ENCODE measurements at places on chromosomes 2 and 18.

GRCh38 chr2:158034198-158034866, 67.3 kb upstream of the UPP2 start:
- DNase-seq, result no peak

DNA sequence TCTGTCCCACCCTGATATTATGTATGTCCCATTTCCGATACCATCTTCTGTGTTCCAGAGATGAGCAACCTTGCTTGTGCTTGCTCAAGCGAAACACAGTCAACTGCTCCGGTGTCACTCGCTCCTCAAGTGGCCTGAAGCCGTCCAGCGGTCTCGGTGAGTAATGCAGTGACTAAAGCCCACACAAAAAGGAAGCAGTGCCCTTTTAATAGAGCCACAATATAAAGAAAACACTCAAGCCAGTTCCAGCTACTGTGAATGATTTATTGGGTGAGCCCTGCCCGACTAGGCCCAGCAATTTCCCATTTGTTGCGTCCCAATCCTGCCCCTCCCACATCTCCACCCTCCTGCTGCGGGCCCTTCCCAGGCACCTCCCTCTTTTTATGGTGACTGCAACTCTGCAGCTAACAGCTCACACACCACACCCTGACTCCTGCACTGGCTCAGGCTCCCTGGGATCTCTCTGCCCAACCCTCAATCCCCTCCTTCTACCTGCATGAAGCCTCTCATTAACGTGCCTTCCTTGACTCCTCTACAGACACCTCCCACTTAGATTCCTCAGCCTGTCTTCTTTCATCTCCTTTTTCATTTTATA, 44.2 kb upstream of the DSC1 start:
- DNase-seq, result no peak

- DNase-seq, result no peak
Measured at GRCh38 chr2:112887964-112888749, 22.8 kb upstream of the IL37 start.

DNA sequence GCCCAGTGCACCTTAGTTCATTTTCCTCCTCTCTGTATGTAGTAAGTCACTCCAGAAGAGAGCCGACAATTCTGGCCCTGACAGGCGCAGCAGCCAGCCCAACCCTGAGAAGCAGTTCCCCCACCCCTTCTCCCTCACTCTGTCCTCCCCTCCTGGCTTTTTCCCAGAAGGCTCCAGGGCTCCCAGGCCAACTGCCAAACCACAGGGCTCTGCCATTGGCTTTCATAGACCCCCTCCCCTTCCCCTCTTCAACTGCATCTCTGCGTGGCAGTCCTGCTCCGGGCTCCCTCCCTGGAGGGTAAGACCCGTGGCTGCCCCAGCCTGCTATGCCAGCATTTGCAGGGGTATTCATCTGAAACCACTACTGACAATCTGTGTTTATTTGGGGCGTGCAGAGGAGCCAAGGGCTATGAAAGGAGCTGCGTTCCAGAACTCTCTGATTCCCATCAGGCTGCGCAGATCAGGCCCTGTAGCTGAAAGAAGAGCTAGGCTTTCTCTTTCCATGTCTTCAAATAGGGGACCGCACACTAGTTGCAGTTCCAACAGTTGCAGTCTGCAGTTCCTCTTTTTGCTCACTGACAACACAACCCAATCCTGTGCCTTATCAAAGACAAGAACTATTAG, 388.6 kb upstream of the TNP1 start:
- no peak for DNase-seq

DNA sequence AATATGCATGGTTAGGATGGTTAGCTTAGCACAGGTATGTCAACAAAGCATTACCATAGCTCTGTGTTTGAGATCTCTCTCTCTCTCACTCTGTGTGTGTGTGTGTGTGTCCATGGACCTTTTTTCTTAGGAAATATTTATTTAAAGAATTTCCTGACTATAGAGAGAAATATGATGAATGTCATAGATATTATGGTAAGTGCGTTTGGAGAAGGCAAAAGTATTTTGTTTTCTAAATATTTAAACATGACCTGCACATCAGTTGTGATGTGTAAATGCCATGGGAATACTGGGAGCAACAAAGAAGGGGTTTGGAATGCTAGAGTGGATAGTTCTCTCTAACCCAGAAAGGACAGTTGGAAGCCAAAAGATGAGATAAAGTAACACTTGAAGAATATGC, 3.9 kb upstream of the TMEM178A start:
- no peak for DNase-seq

DNA sequence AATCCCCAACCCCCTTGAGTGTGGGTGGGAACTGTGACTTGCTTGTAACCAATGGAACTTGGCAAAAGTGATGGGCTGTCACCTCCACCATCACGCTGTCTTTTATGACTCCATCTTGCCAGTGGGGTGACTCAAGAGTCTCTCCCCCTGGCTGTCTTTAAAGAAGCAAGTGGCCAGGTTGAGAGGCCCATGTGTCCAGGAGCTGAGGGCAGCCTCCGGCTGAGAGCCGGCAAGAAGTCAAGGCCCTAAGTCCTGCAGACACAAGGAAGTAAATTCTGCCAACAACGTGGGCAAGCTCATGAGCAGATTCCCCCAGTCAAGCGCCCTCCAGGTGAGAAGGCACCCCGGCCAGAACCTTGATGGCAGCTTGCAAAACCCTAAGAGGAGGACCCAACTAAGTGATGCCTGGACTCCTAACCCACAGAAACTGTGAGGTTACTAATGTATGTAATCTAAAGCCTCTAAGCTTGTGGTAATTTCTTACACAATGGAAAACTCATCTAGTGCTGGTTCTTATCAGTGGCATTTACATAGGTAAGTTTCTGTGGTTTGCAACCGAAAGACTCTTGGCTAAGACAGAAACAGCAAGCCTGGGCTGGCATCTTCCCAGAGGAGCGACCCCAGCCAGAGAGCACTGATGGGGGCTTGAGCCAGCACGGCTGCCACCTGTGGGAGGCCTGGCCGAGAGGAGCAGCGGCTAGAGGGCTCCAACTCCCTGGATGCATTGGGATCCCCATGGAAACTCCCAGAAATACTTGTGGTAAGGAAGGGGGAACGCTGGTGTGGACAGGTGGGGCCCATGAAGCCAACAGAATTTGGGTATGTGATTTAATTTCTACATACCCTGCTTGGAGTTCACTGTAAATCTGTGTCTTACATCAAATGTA, 49.3 kb downstream of the CIB4 start:
- DNase-seq, result no peak

DNA sequence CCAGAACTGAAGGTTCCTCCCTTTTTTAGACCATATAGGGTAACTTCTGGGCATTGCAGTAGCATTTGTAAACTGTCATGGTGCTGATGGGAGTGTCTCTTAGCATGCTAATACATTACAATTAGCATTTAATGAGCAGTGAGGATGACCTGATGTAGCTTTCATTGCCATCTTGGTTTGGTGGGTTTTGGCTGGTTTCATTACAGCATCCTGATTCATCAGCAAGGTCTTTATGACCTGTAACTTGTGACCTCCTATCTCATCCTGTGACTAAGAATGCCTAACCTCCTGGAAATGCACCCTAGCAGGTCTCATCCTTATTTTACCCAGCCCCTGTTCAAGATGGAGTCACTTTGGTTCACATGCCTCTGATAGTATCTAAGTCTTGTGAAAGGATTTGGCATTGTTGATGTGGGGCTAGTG, 159.0 kb downstream of the TMX3 start:
- no peak for DNase-seq

- DNase-seq, result no peak
Measured at GRCh38 chr2:181890271-181890670, 1.3 kb upstream of the ITPRID2 start.

DNA sequence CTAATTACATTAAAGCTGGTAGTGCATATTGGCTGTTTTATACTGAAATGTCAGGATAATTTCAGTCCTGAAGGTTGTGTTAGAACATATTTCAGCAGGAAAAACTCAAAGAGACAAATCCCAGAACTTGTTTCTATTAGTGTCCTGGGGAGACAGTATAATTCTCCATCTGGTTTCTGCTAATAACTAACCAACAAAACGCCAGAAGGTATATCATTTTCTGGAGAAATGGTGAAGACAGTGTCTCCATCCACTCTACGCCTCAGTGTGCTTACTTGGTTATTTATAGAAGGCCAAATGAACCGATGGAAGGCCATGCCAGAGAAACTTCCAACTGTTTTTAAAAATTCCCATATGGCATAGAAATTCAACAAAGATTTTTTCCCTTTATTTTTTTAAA, 41.6 kb downstream of the GCA start:
- DNase-seq, result no peak

- no peak for DNase-seq
Measured at GRCh38 chr2:218145124-218145523, 19.3 kb downstream of the CXCR2 start.

DNA sequence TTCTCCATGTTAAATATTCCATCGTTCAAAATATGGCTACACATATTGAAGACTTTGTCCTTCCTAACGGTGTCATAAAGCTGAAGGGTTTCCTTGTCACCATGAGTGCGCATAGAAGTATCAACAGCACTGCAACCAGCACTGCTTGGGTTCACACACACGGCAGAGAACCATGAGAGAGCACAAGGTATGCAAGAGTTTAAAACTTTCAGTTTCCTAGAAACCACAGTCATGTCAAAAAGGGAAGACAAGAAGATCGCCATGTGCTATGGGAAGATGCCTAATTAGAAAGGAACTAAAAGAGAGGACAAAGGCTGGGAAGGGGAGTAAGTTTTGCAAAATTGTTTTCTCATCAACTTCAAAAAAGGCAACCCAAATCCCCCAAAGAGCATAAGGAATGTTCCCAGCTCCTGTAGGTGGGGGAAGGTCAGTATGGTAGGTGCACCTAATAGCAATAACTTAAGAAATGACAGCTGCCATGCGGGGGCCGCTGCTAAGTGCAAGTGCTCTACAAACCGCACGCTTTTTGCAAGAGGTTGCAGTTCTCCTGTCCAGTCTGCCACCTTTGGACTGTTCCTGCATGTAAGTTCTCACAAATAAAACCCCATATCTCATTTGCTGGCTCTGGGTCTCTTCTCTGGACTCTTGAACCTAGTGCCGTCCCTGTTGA, 136.8 kb downstream of the TMEM163 start:
- DNase-seq, result no peak

DNA sequence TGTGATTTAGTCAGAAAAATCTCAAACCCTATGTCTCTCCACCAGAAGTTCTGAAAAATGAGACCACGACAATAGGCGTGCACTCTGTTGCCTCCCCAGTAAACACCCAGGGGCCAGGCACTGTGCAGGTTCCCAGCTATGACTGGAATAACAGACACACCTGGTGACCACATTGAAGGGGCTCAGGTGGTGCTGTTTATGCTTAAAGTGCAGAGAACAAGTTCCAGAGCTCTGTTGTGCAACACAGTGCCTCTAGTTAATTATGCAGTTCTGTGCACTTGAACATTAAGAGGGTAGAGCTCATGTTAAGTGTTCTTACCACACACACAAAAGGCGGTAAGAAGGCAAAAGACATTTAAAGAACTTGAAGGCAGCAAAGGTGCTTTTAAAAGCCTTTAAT, 52.6 kb upstream of the AFF3 start:
- no peak for DNase-seq

DNA sequence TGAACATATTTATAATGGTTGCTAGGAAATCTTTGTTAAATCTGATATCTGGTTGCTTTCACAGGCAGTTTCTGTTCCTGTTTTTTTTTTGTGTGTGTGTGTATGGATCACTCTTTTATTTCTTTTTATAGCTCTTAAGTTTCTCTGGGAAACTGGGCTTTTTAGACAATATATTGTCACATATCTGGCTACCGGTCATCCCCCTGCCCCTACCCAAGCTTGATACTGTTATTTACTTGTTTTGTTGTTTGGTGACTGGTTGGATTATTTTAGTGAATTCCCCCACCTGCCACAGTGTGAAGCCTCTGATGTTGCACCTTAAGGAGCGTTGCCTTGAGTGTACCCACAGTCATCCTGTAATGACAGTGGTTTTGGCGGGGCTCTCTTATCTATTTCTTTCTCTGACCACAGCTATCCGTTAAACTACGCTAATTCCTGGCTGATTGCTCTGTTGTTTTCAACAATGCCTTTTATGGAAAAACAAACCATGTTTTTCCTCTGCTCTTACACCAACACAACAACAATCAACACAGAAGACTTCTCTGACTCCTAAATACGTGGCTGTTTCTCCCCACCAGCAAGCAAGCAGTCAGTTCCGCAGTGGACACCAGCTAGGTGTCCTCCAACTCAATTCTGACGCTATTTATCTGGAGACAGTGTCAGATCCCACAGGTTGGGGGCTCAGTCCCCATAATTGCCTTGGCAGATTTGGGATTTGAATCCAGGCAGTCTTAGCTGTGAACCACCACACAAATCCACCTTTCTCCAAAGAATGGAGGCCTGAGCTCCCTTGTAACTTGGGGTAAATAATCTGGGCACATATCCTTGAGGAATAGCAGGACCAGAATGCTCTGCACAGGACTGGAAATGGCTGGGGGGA, 10.9 kb downstream of the GNLY start:
- peak; percentile 12 for DNase-seq

DNA sequence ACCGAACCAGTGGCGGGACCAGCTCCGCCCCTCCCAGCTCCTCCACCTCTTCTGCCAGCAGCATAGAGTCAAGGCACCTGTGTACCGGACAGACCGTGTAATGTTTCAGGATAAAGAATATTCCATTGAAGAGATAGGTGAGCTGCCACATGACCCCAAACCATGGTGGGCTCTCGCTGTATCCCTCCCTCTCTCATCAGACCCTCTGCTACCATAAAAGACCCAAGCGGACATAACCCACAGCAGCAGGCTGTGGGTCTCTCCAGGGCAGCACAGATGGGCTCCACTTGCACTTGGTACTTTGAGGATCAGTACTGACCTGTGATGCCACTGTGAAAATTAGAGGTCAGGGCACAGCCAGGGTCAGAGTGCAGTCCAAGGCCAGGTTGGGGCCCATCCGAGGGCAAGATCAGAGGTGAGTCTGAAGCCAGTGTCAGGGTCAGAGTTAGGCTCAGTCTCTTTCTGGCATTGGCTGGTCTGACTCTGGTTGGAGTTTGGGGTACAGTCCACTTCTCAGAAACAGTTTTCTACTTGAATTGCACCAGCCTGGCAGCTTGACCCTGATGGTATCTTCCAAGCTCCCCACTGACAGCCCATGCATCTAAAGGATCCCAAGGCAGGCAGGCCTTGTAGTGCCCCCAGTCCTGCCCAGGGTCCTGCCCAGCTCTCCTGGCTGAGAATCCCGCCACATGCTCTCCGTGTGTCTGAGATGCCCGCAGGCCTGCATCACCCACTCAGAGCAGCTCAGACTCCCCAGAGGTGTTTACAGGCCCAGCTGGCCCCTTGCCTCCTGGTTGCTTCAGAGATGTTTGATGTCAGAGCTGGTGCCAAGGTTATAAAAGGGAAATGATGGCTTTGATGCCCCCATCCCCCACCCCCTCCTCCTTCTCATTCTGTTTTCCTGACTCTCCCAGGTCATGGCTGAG, 212.1 kb downstream of the DYSF start:
- DNase-seq, result no peak

GRCh38 chr2:157843935-157844334, 32.2 kb downstream of the ACVR1 start:
- no peak for DNase-seq

GRCh38 chr2:109265369-109265768, 136.4 kb downstream of the SH3RF3 start:
- DNase-seq, result no peak

- DNase-seq, result no peak
Measured at GRCh38 chr18:50666536-50666935, 106.6 kb downstream of the MAPK4 start.

Measured in CD8-positive, alpha-beta memory T cell (primary cell).